ENCODE measurements at places on chromosomes 13 and 19.
A peak's percentile ranks its signal among the peaks of the same experiment; 100 is the strongest.

DNA sequence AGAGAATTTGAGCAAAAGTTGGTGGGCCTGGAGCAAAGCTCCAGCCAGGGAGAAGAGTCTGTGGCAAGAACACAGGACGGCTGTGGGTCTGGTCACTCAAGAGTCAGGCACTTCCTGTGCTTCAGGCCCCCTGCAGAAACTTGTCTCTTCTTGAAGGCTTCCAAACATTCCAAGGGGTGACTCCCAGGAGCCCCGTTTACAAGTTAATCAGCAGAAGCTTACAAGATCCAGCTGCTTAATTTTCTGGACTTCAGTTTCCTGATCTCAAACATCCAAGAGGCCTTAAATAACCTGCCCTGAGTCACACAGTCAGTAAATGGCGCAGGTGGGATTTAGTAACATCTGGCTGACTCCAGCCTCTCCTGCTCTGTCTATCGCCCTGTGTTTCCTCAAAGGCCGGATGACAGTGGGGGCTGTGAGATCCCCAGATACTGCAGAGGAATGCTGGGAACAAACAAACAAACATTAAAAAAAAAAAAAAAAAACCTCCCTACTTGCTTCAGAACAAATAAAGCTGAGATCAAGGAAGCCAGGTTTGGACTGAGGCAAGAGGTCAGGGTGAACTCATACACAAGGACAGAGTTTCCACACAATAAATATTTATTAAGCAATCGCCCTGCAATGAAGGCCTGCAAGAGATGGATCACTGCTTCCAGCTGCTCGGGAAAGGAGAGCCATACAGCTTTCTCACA lies 175.4 kb upstream of the RFC3 start:
- DNase-seq: peak; percentile 54

DNA sequence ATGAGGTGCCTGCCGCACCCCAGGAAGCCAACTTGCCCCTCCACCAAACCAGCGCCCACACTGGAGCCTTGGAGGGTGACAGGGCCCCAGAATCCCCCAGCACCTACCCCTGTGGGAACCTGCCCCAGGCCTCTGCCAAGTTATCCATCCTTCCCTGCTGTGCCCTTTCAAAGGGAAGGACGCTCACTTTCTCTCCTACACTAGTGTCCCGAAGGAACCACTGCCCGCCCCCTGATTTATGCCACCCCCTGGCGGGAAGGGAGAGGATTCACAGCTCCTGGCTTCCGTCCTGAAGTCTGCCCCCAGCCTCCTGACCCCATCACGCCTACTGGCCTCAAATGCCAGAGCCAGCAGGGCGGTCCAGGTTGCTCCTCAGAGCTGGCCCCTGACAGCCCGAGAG lies 1.4 kb downstream of the EVI5L start:
- no peak for DNase-seq

GRCh38 chr13:81388400-81388799 lies 1047.5 kb upstream of the SPRY2 start:
- DNase-seq: no peak

DNA sequence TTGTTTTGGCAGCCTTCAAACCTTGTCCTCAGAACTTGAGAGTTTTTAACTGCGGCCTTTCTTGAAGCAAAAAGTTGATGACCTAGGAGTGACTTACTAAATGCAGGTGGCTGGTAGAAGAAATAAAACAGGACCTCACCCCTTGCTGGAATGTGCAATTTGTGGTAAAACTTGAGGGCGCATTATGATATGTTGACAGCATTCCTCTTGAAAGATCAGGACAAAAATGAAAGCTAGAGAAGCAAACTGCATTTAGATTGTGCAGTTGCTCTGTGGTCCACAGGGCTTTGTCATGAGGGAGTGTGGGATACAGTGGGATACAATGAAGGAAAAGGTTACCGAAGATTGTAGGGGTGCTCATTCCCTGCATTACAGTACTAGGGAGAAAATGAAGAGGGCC lies 504.2 kb downstream of the GPC6 start:
- DNase-seq: no peak

GRCh38 chr19:29372461-29372860 lies 153.3 kb upstream of the VSTM2B start:
- no peak for DNase-seq

- no peak for DNase-seq
Measured at GRCh38 chr19:12484011-12484370, 625 bp downstream of the ZNF709 start.

DNA sequence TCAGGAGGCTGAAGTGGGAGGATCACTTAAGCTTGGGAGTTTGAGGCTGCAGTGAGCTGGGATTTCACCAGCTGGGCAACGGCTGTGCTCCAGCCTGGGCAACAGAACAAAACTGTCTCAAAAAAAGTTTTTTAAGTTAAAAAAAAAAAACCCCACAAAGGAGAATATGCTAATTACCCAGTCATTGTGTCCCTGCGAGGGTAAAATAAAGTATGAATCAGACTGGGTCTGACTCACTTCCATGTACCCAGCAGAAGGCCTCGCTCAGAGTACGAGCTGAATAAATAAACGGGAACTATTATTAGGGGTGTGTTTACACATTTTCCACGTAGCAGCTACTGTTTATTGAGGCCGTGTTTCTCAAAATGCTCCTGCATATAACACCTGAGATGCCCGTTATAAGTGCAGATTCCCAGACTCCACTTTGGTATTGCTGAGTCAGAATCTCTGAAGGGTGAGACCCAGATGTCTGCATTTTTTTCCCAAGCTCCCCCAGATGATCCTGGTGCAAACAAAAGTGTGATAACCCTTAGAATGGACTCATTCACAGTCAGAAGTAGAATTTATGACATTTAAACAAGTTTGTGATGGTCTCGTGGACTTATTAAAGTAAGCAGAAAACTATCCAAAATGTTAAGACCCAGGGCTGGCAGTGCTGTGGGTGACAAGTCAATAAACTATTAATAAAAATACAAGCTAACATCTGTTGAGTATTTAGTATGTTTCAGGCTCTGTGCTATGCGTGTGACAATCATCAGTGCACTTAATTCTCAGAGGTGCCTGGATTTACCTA lies 28.2 kb downstream of the KCNC3 start:
- peak; percentile 17 for DNase-seq

DNA sequence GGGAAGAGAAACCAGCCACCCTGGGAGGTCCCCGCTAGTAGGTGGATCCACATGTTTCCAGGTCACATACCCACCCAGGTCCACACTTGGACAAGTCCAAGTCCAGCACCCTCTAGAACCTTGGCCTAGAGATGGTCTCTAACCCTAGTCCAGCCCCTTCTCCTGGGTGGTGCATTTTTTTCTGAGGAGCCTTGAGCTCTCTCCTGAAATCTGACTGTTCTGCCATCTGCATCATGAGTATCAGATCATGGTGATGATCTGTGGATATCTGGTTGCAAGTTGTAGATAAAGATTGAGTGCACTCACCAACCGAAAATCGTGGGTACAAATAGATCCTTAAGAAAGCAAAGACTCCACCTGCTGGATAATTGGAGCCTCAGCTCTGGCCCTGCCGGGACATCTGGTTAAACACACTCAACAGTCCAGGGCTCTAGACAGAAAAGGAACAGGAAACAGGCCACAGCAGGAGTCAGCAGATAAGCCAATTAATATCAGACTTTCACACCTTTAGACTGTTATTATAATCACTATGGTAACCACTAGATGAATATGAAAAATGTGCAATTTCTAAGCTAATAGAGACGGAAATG lies 41.1 kb downstream of the GPR12 start:
- DNase-seq: no peak

GRCh38 chr13:45132369-45133064 lies 12.2 kb downstream of the GTF2F2 start:
- no peak for DNase-seq

DNA sequence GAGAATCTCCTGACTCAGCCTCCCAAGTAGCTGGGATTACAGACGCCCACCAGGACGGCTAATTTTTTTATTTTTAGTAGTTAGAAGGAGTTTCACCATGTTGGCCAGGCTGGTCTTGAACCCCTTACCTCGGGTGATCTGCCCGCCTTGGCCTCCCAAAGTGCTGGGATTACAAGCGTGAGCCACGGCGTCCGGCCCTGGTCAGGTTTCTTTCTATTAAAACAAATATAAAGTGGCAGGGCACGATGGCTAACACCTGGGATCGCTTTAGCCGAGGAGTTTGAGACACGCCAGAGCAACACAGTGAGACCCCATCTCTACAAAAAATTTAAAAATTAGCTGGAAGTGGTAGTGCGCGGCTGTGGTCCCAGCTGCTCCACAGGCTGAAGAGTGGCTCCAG lies 1.5 kb upstream of the MED25 start:
- no peak for DNase-seq

DNA sequence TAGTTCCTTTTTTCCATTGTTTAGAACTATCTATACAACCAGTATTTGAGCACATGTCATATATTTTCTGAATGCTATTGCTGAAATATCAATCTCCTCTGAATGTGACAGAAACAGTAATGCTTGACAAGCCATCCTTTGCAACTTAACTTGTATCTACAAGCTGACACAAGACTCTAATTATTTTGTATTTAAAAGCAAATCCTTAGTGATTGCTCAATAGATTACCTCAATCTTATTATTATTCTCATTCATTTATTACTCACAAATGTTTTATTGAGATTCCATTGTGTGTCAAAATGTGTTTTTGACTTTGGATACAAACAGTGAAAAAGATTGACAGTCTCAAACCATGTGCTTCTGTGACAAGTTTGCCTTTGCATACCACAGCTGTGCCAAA lies 787.8 kb upstream of the PRR20A start:
- no peak for DNase-seq

- DNase-seq: no peak
Measured at GRCh38 chr19:35495107-35496064, 5.1 kb upstream of the KRTDAP start.

GRCh38 chr13:63351081-63351480 lies 1935.4 kb upstream of the PCDH20 start:
- no peak for DNase-seq

GRCh38 chr19:5398693-5399057 lies 56.5 kb upstream of the ZNRF4 start:
- DNase-seq: no peak

- no peak for DNase-seq
Measured at GRCh38 chr13:110561344-110562035, at the start of gene RAB20. RAB20 (minus strand) TSS chr13:110561722; CDS start chr13:110561519, 203 bp downstream.

GRCh38 chr13:43354153-43354945 lies 331.0 kb downstream of the DNAJC15 start:
- no peak for DNase-seq

GRCh38 chr13:46392967-46393366 lies 5.9 kb upstream of the RUBCNL start:
- no peak for DNase-seq

DNA sequence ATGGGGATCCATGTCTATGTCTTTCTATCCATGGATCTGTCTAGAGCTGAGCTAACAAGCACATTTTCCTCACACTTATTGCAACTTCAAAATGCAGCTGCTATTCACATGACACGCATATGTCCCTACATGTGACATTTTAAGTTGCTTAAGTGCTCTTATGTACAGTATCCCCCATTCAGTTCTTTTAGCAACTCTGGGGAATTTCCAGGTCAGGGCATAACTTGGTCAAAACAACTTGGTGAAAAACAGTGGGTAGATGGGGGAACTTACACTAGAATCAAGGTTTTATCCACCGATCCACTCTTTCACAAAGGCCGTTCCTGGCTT lies 73.0 kb downstream of the COL4A1 start:
- no peak for DNase-seq

GRCh38 chr13:45231305-45231704 lies 30.5 kb upstream of the KCTD4 start:
- no peak for DNase-seq

- peak; percentile 70 for DNase-seq
Measured at GRCh38 chr19:51887522-51888498, at the start of gene ZNF577. ZNF577 (minus strand) TSS chr19:51887951; CDS start chr19:51880382, 7,569 bp downstream.

DNA sequence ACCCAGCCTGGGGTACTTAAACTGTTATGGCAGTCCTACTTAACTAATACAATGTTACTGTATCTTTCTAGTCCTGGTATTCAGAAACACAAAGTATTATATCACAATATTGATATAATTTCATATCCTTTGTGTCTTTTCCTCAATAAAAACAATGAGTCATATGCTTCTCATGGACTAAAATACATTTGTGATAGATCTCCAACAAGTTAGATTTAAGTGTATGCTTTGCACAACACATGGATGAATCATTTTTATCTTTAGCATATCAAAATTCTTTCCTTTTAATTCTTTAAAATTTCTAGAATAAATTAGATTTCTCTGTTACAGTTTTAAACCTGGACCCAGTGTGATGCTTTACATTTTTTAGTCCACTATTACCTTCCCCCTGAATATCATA lies 1357.8 kb upstream of the ATXN8OS start:
- no peak for DNase-seq

DNA sequence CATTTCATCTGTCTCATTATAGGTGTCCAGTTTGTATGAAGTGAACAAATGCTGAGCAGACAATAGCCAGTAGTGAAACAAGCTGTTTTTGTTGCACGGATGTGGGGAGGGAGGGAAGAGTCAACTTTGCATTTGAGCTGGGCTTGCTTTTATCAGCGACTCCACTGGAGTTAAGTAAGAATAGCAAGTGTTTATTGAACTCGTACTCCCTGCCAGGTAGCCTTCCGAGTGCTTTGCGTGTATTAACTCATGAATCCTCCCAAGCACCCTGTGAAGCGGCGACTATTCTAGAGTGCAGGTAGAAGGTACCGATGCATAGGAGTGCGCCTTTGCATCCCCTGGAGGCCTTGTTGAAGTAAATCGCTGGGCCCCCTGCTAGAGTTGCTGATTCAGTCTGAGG lies 4.7 kb upstream of the ZNF444 start:
- no peak for DNase-seq

DNA sequence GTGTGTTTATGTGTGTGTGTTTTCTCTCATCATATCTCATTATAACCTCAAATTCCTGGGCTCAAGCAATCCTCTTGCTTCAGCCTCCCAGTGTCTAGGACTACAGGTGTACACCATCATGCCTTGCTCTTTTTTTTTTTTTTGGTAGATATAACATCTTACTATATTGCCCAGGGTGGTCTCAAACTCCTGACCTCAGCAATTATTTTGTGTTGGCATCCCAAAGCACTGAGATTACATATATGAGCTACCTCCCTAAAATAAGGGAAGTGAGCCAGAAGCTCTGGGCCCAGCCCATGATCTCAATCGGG lies 448 bp upstream of the ZNF543 start:
- no peak for DNase-seq

DNA sequence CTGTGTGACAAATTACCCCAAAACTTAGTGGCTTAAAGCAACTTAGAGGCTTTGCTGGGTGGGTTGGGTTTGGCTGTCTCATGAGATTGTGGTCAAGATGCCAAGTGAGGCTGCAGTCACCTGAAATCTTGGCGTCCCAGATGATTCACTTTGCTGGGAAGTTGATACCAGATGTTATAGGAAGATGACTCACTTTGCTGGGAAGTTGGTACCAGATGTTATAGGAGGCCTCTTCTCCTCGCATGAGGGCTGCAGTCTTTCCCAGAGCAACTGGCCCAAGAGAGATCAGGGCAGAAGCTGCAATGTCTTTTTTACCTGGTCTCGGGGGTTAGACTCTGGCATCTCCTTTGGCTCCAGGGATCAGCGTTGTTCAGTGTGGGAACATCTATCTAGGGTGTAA lies 16.8 kb downstream of the TEX29 start:
- DNase-seq: peak; percentile 87

- no peak for DNase-seq
Measured at GRCh38 chr19:54558339-54558738, 15.3 kb upstream of the LILRA2 start.
